ENCODE measurements at places on chromosomes 3 and 15. TPM values are rescaled to one million over a fixed set of nuclear protein-coding genes. Genes with fewer than 3 reads are reported as not detected.
A peak's percentile ranks its signal among the peaks of the same experiment; 100 is the strongest.

HTR3C gene
- not detected for total RNA-seq

DYNC1LI1 gene
- total RNA-seq: 58.7 TPM

THRB gene
- total RNA-seq: 0.77 TPM

ATP13A5 gene
- not detected for total RNA-seq

NANOGP8 gene
- total RNA-seq: 0.34 TPM

ASTE1 gene
- 11.4 TPM for total RNA-seq

ZBBX gene
- 1.6 TPM for total RNA-seq

GOLGA8K gene
- total RNA-seq: 1.8 TPM

SMCO1 gene
- total RNA-seq: not detected

ZNF662 gene
- total RNA-seq: not detected

DLL4 gene
- total RNA-seq: 2.0 TPM

TMC3 gene
- not detected for total RNA-seq

DPPA2 gene
- 1.1 TPM for total RNA-seq

- no peak for DNase-seq
Observed at GRCh38 chr3:188241072-188241471, 87.1 kb downstream of the LPP start.

GRCh38 chr15:58549785-58550074, 117.9 kb downstream of the LIPC start:
- DNase-seq: no peak

GRCh38 chr3:9883706-9884554, 3.9 kb upstream of the CIDEC start:
- no peak for DNase-seq

- DNase-seq: no peak
Observed at GRCh38 chr15:70503798-70504298, 259.5 kb downstream of the UACA start.

DNA sequence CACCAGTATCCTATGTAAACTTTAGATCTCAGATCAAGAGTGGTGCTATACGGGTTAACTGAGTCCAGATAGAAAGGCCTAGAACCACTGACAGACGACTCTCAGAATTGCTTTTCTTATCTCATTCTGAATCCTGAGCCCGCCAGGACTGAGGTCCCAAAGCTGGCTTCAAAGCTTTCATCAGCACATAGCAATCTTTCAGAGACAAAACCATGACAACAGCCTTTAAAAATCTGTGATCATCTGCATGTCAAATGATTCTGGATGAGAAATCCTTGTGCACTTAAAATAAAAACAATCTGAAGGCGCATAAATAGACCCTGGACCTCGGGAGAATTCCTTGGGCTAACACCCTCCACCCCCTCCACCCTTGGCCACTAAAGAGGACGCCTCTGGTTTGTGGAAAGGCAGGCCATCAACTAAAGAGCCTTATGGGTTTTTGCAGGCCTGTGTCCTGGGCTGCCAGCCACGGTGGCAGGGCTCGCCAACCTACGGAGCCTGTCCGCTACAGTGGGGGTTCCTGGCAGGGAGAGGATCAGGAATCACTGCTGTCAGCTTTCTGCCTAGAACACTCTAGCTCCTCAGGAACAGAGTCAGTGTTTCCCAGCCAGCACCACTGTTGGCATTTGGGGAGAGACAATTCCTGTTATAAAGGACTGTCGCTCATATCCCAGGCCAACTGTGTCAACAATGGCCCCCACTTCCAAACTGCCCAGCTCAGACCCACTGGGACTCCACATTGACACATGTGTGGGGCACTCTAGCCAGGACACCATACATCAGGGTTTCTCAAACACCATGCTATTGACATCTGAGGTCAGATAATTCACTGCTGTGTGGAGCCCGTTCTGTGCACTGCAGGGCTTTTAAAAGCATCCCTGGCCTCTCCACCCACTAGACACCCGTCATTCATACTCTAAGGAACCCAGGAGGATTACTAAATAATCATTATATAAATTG, 20.2 kb downstream of the TLE3 start:
- no peak for DNase-seq

- DNase-seq: no peak
Observed at GRCh38 chr15:87707071-87707470, 549.5 kb downstream of the NTRK3 start.

DNA sequence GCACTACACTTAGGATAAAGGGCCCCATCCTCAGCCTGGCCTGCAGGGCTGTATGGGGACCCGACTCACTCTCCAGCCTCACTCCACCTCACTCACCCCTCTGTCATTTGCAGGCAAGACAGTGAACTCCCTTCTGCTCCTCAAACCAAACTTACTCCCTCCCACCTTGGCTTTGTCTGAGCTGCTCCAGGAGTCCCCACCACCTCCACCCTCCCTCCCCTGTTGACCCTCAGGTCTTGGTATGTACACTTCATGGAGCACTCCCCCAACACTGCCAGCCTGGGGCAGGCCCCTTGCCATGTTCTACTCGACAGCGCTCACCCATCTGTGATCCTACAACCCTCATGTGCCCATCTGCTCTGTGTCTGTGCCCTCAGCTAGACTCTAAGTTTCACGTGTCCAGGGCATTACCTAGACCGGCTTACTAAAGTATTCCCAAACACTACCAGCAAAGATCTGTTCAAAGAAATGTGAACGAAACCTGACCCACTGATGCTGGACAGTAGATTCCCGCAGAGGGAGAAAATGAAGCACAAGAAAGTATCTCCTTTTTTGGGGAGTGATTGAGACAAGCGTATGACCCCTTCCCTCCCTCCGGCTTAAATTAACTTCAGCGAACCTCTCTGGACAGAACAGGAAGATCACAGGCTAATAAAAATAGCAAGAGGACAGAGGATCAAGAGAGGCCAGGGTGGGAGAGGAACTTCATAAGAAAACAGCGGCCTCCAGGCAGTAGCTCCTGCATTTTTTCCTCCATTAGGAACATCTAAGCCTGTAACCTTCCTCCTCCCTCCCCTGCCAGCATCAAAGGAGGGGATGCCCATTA, 113.2 kb downstream of the RFTN1 start:
- DNase-seq: no peak

DNA sequence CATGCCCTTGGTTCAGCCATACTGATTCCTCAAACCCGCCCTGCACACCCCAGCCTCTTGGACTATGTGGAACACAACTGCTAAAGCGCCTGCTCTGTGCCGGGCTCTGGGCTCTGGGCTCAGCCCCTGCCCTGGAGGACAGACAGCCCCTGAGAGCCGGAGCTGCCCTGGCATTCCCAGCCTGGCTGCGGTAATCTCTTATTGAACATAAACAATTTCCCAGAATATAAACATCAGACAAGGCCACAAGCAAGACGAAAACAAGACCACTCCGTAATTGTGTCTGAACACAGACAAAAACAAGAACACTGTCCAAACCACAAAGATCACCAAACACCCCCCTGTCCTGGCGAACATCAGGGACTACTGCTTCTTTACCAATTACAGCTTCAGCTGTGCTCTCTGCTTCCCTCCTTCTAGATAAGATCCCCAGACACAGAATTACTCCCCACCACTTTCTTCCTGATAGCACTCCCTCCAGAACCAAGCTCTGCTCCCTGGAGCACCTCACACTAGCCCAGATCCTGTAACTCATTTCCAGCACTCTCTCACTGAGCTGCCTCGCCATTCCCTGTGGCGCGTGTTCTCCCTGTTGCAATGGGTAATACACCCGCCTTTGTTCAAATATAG, 57.1 kb upstream of the TLE3 start:
- DNase-seq: no peak

DNA sequence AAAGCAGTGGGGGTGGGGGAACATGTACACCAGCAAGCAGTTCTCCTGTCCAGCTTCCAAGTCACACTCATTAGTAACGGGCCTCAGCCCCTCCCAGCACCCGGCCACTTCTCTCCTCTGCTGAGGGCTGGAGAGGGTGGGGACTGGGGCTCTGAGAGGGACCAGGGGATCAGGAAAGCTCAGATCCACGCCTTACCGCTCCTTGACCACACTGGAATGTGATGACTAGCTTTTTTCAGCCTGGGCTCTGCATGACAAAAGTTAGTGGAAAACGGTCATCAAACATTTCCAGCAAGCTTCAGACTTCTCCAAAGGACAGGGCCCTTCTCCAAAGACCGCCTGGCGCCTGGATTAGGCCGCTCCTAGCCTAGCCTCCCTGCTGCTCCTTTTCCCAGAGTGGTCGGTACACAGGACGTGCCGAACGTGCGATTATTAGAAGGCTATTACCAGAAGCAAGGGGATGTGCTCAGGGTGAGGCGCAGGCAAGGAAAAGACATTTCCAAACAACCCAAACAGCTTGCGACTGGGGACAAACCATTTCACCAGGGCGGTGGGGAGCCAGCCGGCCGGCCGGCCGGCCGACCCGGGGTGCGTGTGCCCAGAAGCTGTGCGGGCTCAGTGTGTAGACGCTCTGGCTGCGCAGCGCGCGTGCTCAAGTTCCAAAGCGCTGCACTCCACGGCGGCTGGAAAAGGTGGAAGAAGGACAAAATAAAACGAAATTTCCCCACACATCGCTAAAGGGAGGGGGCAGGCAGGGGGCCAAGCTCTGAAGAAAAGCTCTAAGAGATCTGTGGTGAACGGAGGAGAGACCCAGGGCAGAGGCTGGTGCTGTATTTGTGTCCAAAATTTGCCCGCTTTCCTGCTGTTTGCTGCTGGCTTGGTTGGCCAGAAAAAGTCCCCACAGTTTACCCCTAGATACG, 51.0 kb upstream of the SSR3 start:
- peak; percentile 24 for DNase-seq

- peak; percentile 51 for DNase-seq
Observed at GRCh38 chr3:50189274-50189673, 2.1 kb upstream of the GNAT1 start.

GRCh38 chr3:15385901-15386653, 41.3 kb downstream of the METTL6 start:
- DNase-seq: no peak

- no peak for DNase-seq
Observed at GRCh38 chr3:116280130-116280740, 165.1 kb downstream of the LSAMP start.

- DNase-seq: peak; percentile 34
Observed at GRCh38 chr3:32934150-32934742, 17.2 kb upstream of the CCR4 start.

DNA sequence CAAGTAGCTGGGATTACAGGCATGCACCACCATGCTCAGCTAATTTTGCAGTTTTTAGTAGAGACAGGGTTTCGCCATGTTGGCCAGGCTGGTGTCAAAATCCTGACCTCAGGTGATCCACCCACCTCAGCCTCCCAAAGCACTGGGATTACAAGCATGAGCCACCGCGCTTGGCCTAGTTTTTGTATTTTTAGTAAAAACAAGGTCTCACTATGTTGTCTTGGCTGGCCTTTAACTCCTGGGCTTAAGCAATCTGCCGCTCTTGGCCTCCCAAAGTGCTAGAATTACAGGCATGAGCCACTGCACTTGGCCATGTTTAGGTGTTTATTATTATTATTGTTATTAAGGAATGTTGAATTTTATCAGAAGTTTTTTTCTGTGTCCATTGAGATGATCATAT, 14.7 kb downstream of the IL16 start:
- no peak for DNase-seq

DNA sequence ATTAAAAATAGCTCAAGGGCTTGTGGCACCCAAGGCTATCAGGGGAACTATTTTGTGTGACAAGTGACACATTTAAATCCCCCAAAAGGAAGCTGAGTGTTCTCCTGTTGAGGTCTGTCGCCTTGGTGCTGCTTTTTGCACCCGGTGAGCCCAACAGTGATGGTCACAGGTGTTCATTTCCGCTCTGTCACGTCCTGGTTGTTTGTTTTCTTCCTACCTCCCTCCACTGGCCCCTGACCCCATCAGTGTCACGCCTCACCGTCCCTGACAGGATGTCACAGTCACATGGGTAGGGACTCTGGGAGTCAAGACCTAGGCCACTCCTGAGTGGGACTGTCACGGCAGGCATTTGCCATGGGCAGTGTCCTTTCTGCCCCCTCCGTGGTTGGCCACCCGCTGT, 11.2 kb downstream of the SLCO3A1 start:
- no peak for DNase-seq

GRCh38 chr3:42803414-42804105, 730 bp downstream of the HIGD1A start:
- DNase-seq: peak; percentile 16

- peak; percentile 26 for DNase-seq
Observed at GRCh38 chr15:44711743-44712345, 527 bp downstream of the B2M start.

- no peak for DNase-seq
Observed at GRCh38 chr3:187247398-187247797, 44.1 kb downstream of the MASP1 start.

GRCh38 chr3:128317698-128318231, 148.9 kb downstream of the DNAJB8 start:
- DNase-seq: no peak

GRCh38 chr3:47009225-47010110, 30.0 kb downstream of the NBEAL2 start:
- DNase-seq: peak; percentile 73

- no peak for DNase-seq
Observed at GRCh38 chr3:14801031-14801430, 17.7 kb upstream of the FGD5 start.

GRCh38 chr3:46371519-46372340, 984 bp downstream of the CCR5 start:
- DNase-seq: no peak

GRCh38 chr3:72390841-72391240, 457.4 kb downstream of the SHQ1 start:
- no peak for DNase-seq

- DNase-seq: no peak
Observed at GRCh38 chr3:188037965-188038581, 115.9 kb upstream of the LPP start.

DNA sequence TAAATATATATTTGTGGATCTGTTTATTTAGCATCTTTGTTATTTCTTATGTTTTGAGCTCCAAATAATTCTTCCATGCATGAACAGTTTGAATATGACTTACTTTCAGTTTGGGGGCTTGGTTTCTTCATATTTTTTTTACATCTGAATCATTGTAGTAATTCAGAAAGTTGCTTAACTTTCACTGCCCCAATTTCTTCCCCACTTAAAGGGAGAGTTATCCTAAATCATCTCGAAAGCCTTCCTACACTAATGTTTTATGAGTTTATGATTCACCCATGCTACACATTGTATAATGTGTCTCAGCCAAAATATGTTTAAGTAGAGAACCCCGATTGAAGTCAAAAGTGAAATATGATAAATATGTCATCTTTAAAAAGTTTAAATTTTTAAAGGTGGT, 47.8 kb downstream of the SPRED1 start:
- DNase-seq: no peak

GRCh38 chr3:30747771-30748281, 141.4 kb downstream of the TGFBR2 start:
- DNase-seq: no peak

DNA sequence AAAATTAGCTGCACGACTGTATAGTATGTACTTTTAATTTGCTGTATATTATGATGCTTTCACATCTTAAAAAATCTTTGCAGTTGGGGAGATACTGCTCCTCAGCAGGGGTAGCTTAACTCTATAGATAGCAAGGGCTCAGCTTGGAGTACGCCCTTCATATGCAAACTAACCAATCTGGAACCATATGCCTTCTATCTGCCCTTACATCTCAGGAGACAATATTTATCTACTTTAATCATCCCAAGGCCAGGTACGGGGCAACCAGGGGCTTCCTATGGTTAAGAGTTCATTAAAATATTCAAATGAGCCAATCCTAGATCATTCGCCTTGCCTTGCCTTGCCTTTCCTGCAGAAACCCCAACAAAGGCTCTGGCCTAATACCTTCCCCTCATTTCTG, 204.1 kb upstream of the ZBTB20 start:
- no peak for DNase-seq

GRCh38 chr15:69757186-69757585, 304.6 kb downstream of the RPLP1 start:
- DNase-seq: no peak

GRCh38 chr3:87332789-87333188, 56.4 kb upstream of the POU1F1 start:
- DNase-seq: no peak

- no peak for DNase-seq
Observed at GRCh38 chr15:22236469-22236868, 156.1 kb downstream of the OR4M2 start.
